Right lobe of liver (tissue), 6 donors: ENCODE measurements at places on chromosomes 6 and 20.

DNA sequence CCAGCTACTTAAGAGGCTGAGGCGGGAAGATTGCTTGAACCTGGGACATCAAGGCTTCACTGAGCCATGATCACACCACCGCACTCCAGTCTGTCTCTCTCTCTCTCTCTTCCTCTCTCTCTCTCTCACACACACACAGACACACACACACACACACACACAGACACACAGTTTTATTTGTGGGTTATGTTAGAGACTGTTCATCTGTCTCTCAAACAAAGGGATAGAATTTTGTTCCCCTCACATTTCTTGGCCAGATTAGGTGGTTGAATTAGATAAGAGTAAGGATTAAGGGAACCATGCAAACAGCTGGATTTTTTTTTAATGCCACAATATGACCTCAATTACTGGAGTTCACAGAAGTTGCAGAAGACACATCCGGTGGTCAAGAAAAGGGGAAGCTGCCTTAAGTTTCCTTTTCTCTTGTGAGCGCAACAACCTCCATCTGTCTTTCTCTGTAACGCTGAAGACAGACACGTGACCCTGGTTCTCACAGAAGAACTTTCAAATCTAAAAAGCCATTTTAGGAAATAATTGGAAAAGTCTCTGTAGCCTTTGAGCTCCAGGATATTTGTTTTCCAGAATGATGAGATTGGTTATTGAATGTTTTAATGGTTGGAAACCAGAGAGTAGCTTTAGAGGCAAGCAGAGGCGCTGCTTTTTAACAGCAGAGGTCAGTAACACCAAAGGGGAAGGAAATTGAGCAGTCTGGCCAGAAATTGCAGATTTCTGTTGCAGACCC is 32.9 kb upstream of the LGSN start:
- no peak for DNase-seq

DNA sequence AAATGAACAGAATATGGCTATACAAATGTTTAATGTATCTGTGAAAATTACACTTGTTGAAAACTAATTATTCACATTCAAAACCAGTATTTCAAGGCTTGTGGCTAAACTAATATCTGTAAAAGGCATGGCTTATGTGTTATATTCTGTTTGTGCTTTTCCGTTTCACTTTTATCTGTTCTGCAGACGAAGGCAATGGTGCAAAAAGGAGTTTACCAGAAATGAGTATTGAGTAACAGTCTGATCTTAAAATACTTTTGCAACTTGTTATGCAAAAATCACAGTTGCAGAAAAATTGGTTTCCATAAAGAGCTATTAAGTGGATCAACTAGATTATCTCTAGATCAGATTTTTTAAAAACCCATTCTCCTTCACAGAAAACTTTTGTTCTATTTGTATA is 9.4 kb upstream of the STX11 start:
- DNase-seq, result no peak

GRCh38 chr6:6925391-6926164 is 182.2 kb upstream of the RREB1 start:
- DNase-seq, result no peak

DNA sequence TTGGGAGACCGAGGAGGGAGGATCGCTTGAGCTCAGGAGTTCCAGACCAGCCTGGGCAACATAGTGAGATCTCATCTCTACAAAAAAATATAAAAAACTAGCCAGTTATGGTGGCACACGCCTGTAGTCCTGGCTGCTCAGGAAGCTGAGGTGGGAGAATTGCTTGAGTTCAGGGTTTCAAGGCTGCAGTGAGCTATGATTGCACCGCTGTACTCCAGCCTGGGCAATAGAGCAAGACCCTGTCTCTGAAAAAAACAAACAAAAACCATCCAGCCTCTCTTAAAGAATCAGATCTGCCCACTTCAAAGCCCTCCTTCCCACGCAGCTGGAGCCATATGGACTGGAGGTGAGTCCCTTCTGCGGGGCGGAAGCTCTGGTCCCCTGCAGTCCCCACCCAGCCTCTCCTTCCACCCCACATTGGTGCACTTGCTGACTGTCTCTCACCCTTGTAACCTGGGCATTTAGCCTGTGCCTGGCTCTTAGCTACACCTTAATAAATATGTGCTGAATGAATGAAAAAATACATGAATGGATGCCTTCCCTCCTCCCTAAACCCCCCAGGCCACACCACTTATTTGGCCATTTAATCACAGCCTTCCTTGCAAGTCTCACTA is 7.2 kb upstream of the PARD6B start:
- no peak for DNase-seq

DNA sequence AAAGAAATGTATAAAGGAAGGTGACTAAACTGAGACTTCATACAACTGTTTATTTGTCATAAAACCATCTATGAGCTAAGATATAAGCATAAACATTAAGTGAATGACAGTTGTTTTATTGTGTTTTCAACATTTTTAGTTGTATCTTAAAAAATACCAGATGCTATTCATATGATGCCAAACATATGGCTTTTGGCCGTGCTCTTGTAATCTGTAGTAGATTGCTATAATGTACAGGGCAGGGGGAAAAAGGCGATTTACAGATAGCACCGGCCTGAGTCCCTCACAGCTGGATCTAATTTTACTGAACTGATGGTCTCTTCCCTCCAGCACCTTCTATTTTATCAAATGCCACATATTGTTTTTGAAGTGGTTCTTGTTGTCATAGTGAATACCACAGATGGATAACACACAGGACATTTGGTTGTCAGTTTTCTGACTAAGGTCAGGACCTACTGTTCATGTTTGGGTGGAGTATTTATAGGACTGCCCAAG is 48.2 kb downstream of the CENPW start:
- DNase-seq, result no peak

DNA sequence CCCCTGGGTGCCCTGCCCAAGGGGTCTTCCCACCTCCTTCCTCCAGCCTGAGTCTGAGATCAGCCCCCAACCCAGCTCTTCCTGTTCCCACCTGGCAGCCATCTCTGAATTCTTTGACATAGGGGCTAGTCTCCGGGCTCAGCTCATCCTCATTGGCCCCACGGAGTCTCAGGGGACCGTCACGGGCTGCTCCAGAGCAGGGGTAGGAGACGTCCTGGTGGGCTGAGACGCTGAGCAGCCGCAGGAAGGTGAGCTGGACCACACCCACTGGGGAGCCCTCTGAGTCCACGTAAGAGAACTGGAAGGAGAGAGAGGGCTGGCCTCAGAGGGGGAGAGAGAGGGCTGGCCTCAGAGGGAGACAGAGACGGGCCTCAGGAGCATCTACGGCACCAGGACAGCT is 28.1 kb downstream of the COL11A2 start:
- no peak for DNase-seq

- no peak for DNase-seq
Observed at GRCh38 chr6:122660296-122660695, 50.1 kb downstream of the PKIB start.

- DNase-seq, result no peak
Observed at GRCh38 chr20:5885866-5886265, 64.5 kb downstream of the TRMT6 start.
